ENCODE measurements at places on chromosomes 5 and 9.

- no peak for DNase-seq
Measured at GRCh38 chr9:90012949-90013348, 408.1 kb downstream of the GADD45G start.

DNA sequence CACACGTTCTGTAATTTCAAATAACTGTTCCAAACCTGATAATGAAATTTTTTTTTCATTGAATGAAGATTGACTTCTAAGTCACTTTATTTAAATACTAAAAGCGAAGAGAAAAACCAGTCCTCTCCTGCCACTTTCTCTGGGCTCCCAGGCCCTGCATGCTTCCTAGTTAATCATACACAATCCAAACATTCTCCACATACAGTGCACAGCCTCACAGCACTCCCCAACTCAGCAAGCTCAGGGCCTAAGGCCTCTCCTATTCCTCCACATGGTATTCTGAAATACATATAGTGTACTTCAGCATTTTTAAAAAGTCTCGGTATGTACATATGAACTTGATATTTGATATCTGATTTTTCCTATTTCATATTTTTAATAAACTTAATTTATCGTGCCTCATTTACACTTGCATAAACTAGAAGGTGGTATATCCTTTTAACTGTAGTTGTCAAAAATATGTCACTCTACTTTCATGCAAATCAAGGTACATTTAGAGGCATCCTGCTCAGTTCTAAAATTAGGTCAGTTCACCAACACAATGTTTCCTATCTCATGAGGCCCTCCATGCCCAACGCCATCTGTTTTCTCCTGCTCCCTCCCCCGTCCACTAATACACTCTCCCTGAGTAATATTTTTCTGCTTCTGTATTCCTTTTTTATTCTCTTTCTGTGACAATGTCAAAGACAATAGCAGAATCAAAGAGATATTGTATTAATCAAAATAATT, 206.7 kb downstream of the ARRDC3 start:
- no peak for DNase-seq

- DNase-seq = no peak
Measured at GRCh38 chr5:13821366-13821765, 123.1 kb downstream of the DNAH5 start.

GRCh38 chr5:131272724-131273123, 8.9 kb downstream of the CDC42SE2 start:
- no peak for DNase-seq

DNA sequence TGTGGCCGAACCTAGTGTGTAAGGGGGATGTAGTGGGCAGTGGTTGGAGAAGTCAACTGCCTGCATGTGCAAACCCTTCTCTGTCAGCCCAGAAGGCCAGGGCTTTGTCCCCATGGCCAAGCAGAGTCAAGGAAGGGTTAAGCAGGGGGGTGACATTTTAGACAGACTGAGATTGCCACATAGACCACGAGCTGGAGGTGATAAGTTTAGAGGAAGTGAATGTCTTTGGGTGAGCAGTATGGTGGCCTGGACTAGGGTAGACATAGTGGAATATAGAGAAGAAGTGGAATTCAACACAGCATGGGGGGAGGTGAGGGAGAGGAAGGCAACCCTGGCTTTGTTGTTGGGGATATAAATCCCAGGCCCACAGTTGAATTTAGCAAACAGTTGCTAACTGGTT, 38.7 kb upstream of the CDKN2AIPNL start:
- DNase-seq = no peak

- no peak for DNase-seq
Measured at GRCh38 chr9:125839317-125839716, 92.1 kb downstream of the PBX3 start.

- no peak for DNase-seq
Measured at GRCh38 chr9:114364134-114365041, 23.4 kb downstream of the AKNA start.

Measured in ELF-1 (cell line).